Bone marrow (tissue), 2 donors: ENCODE measurements at places on chromosomes 7 and 10.

DNA sequence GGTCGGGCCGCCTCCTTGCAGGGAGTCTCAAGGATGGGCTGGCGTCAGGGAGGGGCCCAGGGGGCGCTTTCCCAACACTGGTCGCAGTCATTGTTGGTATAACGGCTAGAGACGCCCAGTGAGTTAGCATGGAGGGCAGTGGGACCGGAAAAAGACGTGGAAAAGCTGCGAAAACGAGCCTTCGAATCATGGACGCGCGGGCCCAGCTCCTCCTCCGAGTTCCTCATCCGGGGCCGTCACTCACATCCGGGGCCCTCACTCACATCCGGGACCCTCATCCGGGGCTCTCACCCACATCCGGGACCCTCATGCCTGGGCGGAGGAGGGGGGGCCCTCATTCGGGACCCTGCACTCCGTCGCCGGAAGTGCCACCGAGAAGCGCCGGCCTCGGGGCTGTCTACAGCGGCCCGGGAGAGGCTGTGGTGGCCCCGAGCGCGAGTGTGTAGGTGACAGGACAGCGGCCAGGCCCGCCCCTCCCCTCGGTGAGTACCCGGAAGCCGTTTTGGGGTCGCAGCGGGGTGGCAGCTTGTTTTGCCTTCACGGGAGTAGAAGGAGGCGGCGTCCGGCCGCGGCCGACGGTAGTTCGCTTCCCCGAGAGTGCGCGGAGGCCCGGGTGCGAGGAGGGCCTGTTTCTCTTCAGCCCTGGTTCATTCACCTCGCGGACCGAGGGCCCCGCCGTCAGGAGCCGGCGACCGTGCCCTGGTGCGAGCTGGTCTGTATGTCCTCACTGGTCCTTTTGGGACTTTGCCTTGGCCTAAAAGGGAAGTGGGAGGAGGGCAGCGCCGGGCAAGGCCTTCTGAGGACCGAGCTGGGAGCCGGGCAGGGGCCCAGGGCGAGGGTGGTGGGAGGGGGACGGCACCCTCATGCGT is at the start of gene ZNF655:
ZNF655 (plus strand) TSS at position 337 of the 869 bp plus-strand sequence. CDS start 1,918 bp downstream, outside the sequence.
- DNase-seq, result peak; percentile 48

DNA sequence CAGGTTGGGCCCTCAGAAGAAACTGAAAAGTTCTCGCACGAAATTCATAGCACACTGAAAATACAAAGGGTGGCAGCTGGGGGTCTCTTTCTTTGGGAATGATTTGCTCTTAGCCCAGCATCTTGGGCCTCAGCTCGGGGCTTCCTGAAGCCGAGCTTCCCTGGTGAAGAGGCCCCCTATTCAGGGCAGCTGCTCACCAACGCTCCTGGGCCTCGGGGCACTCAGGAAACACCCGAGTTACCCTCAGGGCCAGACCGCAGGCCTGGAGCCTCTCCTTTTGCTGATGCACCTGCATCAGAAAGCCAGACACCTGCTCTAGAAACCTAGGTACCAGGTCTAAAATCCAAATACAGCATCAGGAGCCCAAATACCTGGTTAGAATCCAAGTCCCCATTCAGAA is 85.5 kb downstream of the PTPRE start:
- no peak for DNase-seq

- DNase-seq, result no peak
Observed at GRCh38 chr7:39560997-39561396, 5.2 kb upstream of the YAE1 start.

GRCh38 chr10:22365644-22366434 is 20.5 kb downstream of the SPAG6 start:
- no peak for DNase-seq

DNA sequence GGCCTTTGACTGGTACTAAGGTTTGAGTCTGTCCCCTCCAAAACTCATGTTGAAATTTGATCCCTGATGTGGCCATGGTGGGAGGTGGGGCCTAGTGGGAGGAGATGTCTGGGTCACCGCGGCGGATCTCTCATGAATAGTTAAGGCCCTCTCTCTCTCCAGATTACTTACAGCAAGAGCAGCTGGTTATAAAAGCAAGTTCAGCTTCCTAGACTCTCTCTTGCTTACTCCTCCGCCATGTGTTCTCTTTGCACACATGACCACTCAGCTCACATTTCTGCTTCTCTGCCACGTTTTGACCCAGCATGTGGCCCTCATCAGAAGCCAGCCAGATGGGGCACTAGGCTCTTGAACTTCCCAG is 29.9 kb upstream of the ZMIZ1 start:
- DNase-seq, result no peak

GRCh38 chr10:117950408-117950807 is 96.3 kb downstream of the RAB11FIP2 start:
- DNase-seq, result no peak

- DNase-seq, result no peak
Observed at GRCh38 chr10:64733980-64734379, 1212.8 kb downstream of the REEP3 start.

- DNase-seq, result no peak
Observed at GRCh38 chr10:124864421-124865193, 63.0 kb downstream of the ABRAXAS2 start.

- DNase-seq, result no peak
Observed at GRCh38 chr7:50742401-50742800, 40.3 kb downstream of the GRB10 start.

DNA sequence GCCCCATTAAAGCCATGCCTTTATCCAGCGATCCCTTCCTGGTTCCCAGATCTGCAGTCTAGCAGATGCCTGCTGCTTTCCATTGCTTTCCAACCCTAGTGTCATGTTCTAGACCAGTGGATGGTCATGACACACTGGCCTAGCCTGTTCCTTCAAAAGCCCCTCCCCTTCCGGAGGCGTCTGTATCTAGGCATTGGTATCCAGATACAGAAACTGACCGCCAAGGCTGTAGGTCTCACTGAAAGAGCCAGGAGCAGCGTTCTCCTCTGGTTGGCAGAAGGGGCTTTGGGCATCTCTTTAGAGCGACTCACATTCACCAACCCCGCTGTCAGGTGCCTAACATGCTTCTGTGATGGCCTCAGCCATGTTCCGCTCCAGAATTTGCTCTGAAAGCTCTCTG is 22.6 kb downstream of the JCAD start:
- no peak for DNase-seq

DNA sequence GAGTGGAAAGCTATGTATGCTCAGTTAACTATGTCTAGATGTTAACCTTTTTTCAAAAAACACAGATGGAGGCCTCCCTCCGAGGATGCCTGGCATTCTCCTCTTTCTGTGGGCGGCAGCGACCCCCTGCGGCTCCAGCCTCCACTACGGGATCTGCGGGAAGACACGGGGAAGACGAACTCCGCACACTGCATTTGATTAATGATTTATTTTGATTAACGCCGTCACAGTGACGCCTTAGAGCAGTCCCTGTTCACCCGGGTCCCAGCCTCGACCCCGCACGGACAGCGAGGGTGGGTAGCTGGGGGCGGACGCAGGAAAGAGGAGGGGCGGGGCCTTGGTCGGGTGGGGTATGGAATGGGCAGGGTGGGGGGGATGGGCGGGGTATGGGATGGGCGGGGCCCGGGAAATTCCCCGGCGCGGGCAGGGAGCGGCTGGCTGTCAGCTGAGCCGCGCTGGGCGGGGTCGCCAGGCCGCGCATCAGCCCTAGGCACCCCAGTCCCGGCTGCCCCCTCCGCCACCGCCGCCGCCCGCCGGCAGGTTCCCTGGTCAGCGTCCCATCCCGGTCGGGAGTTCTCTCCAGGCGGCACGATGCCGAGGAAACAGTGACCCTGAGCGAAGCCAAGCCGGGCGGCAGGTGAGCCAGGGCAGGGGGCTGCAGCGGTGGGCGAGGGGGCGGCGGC is at the start of gene OPTN:
OPTN (plus strand) TSS at position 498 of the 683 bp plus-strand sequence. CDS start 8,960 bp downstream, outside the sequence.
- DNase-seq, result peak; percentile 72

- no peak for DNase-seq
Observed at GRCh38 chr10:132616170-132616995, 78.8 kb downstream of the INPP5A start.

- no peak for DNase-seq
Observed at GRCh38 chr7:108824840-108825580, 255.3 kb downstream of the DNAJB9 start.

DNA sequence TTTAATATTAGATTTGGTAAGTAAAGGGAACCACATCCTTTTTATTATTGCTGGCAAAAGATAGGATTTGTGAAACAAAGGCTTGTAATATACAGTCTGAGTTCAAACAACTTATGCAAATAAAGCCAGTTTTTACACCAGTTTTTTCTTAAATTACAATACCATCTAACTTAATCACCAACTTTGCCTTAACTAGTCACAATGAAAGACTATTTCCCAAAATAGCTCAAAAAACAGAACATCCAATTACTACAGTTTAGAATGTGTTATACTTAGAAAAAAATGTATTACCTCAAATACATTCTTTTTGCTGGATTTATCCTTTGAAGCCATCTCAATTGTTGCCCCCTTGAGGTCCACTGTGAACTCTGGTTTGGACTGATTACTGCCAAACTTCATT is 108.5 kb downstream of the ARHGAP12 start:
- no peak for DNase-seq

DNA sequence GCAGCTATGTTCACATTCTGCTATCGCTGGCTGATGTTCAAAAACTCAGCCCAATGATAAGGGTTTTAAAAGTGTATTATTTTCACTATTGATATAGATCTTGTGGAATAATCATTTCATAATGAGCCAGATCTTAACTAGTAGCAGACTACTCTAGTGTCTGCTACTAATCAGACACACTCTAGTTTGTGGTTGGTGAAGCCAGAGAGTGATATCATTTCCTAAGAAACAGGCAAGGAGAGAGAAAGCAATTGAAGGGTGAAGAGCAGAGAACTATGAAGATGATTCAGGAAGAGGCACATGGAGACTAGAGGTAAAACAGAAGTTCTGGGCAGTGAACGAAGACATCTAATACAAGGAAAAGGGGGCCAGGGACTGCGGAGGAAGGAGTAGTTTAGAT is 58.2 kb upstream of the BET1 start:
- no peak for DNase-seq

- DNase-seq, result no peak
Observed at GRCh38 chr10:80603516-80603915, 65.8 kb downstream of the SH2D4B start.

- no peak for DNase-seq
Observed at GRCh38 chr10:2949948-2950354, 117.4 kb upstream of the PFKP start.

GRCh38 chr10:56844978-56845529 is 484.0 kb upstream of the ZWINT start:
- DNase-seq, result no peak

GRCh38 chr10:74081192-74081803 is 69.3 kb downstream of the AP3M1 start:
- no peak for DNase-seq

GRCh38 chr7:151752816-151753595 is 123.9 kb downstream of the PRKAG2 start:
- no peak for DNase-seq
